ENCODE measurements at places on chromosomes 7 and 10.

- DNase-seq: no peak
Observed at GRCh38 chr7:47149208-47149839, 432.6 kb downstream of the TNS3 start.

DNA sequence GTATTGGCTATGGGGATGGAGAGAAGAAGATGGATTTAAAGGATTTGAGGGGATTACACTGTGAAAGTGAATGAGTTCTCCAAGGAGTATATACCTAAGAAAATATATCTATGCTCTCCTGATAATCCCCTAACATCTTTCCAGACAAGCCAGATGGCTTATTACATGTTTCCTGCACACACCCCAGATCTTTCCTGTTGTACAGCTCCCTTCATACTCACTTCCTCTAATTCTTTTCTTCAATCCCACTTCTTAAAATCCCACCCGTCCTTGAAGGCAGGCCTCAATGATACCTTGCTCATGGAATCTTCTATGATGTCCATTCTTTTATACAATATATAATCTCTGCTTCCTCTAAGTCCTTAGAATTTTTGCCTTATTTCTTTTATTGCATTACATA is 317.2 kb upstream of the DGKB start:
- DNase-seq: no peak

GRCh38 chr10:108688314-108688713 is 1235.0 kb downstream of the XPNPEP1 start:
- no peak for DNase-seq

DNA sequence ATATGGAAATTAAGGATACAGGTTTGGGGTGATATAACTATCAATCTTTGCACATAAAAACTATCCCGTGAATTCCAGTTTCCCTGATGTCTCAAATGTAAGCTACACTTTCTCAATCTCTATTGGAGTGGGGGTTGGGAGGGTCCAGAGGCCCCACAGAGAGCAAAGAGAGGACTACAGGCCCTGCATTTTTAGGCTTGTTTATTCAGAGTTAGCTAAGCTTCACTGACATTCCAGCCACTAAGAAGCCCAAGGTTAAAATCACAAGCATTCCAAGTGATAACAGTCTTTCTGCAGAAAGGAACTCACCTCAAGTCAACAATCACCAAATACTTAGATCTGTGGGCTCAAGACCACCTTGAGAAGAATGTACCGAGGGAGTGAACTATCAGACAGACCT is 31.6 kb upstream of the LAMB1 start:
- no peak for DNase-seq

- DNase-seq: no peak
Observed at GRCh38 chr7:93117327-93117726, 452 bp downstream of the SAMD9 start.
